ENCODE measurements at places on chromosomes 7 and 10.

- DNase-seq, result no peak
Measured at GRCh38 chr7:154853727-154854095, 149.2 kb downstream of the PAXIP1 start.

- DNase-seq, result no peak
Measured at GRCh38 chr10:72801263-72801868, 92.2 kb upstream of the OIT3 start.

DNA sequence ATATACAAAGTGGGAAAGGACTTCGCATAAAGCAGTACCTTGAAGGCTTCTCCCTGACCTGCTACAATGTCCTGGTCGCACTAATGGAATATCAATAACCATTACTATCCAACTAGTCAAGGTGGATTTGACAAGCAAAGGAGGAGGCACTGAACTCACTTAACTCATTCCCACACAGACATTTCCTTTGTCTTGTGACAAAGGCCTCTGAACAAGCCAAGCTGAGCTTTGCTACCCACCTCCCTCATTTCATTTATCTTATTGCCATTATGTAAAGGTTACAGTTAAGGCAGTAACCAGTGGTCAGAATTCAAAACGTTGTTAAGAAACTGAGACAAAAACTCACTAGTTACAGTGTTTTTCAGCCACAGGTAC lies 7.3 kb downstream of the ELMO1 start:
- DNase-seq, result no peak

DNA sequence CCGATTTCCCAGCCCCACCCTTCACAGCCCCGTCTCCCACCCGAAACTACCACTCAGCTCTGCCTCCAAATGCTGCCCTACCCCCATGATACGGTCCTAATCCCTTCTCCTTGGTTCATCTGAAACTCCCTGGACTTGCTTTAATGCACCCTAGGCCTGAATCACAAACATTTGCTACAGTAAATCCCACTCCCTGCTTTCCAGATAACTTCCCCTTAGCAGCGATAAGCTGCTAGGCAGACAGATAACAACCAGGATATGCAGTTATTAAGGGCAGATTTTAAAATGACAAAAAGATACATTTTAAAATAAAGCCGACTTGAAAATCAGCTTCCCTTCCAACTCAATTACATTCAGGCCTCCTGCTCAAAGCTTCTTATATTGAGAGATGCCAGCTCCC lies 514.7 kb downstream of the GRID1 start:
- no peak for DNase-seq

DNA sequence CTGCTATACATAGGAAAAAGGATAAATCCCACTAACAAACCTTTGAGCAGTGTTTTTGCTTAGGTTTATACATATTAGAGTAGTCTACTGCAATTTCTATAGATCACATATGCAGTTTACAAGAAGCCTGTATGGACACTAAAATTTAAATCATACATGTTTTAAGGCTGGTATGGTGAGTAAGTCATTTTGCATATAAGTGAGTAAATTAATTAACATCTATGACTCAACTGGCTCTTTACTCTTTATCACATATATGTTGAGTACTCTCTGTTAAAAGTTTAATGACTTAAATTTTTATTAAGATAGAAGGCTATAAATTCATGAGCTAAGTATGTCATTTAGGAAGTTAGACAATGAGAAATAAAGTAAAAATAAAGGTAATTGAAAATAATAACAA lies 69.4 kb downstream of the LRRN3 start:
- no peak for DNase-seq

GRCh38 chr10:31622978-31623377 lies 304.0 kb downstream of the ZEB1 start:
- DNase-seq, result no peak

DNA sequence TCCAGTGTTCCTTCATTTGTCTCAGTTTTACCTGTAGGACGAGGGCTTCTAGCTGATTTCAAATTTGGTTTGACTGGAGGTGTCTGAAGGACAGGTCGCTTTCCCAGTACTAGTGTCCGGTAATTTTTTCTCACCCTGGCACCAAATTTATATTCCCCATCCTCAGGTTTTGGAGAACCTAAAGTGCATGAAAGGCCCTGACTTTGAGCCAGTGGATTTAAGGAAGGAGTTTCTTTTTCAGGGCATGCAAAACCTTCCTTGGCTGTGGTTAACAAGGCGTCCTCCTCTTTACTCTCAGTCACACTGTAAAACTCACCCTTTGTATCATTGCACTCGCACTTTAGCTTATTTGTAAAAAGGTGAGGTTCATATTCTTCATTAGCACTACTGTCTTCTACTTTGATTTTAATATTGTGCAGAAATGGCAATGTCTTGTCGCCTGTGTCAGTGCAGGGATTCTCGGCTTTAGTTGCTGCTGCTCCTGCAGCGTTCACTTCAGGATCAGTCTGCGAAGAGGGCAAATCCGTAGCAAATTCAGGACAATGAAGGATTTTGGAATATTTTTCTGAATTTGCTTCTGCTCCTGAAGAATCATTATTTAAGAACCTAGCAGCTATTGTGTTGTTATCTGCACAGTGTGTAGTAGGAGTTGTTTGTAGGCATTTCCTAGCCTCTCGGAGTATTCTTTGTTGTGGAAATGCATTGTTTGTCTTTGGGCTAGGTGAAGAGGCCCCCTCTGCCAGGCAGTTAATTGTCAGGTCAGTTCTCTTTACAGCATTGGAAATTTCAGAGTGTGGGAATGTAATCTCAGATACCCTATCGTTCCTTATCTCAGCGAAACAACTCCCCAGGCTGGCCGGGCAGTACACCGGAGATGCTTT lies 9.9 kb downstream of the SKIDA1 start:
- DNase-seq, result no peak

Data from activated CD8-positive, alpha-beta memory T cell treated with anti-CD3 and anti-CD28 coated beads for 1 hour (primary cell).